ENCODE measurements at places on chromosomes 2 and 18.

- no peak for DNase-seq
Measured at GRCh38 chr2:142877216-142877838, at the start of gene KYNU. TSS of gene KYNU (plus strand) at chr2:142877664. CDS start at chr2:142885368, 7,704 bp downstream.

DNA sequence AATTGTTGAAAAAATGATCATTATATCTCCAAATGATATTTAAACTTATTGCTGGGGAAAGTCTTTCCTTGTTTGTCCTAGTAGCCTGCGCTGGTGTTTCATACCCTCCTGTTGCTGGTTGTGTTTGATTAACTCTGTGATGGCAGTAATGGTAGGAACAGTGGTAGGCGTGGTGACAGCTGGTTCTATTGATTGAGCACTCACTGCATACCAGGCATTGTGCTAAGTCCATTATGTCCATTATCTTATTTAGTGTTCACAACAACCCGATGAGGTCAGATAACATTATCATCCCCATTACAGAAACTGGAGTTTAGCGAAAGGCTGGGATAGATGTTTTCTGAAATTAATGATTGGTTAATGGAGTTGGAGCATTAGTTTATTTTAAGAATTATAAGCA is 77.8 kb upstream of the STON1 start:
- no peak for DNase-seq

GRCh38 chr18:48292229-48292628 is 117.0 kb downstream of the ZBTB7C start:
- no peak for DNase-seq

DNA sequence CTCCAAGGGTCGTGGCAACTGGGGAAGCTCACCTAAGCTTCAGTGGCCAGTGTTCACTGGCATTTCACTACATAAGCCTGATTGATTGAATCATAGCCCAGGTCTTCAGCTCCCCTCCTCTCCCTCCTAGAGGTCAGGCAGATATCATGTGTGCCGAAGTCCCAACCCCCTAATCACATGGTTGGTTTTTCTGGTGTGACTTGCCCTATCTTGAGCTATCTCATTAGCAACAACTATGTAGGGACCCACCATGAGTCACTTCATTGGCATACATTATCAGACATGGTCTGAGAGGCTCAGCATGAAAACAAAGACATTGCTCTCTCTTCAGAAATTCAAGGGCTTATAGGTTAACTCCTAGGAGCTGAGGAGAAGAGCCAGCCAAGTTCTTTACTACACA is 76.8 kb downstream of the LYPD1 start:
- no peak for DNase-seq

- DNase-seq: no peak
Measured at GRCh38 chr2:203238292-203238703, 520 bp upstream of the CYP20A1 start.

Measured in activated T-helper 9 cell treated with anti-CD3 and anti-CD28 coated beads, Interleukin-2, amount 50 U/mL, for 16 hours (primary cell).